Frontal cortex (tissue), 4 donors: ENCODE measurements at places on chromosomes 11 and 22. TPM values are rescaled to one million over a fixed set of nuclear protein-coding genes. Genes with fewer than 3 reads are reported as not detected.

Gene KLHDC7B
- not detected for total RNA-seq

Gene CDC42BPG
- total RNA-seq: under 0.01 TPM

Gene RBFOX2
- 390 TPM for total RNA-seq

Gene CCDC87
- 1.2 TPM for total RNA-seq

Gene OR8D1
- not detected for total RNA-seq

Gene LRRC32
- total RNA-seq: 0.41 TPM

Gene DDB1
- total RNA-seq: 223 TPM

Gene CRYAB
- total RNA-seq: 6.5 TPM

Gene TRIM48
- not detected for total RNA-seq

Gene MUC5AC
- not detected for total RNA-seq

Gene FAM227A
- total RNA-seq: 4.9 TPM

Gene SLC22A6
- 10.6 TPM for total RNA-seq

Gene NEAT1
- 1.6 TPM for total RNA-seq

Gene MN1
- total RNA-seq: 26.5 TPM

Gene LINC01488
- total RNA-seq: not detected

Gene BAIAP2L2
- total RNA-seq: under 0.01 TPM

Gene TIRAP
- total RNA-seq: 2.0 TPM

Gene SOX6
- total RNA-seq: 17.1 TPM

Gene CALCA
- total RNA-seq: not detected

Gene EP300
- total RNA-seq: 52.6 TPM

Gene MADD
- total RNA-seq: 53.8 TPM

Gene OR52N4
- not detected for total RNA-seq

Gene HOATZ
- not detected for total RNA-seq

Gene TTC17
- total RNA-seq: 91.3 TPM

Gene CRACR2B
- total RNA-seq: 0.82 TPM

Gene SLCO2B1
- 5.7 TPM for total RNA-seq

Gene MYRF
- total RNA-seq: 0.82 TPM

Gene CHRM1
- total RNA-seq: 14.3 TPM

Gene HYLS1
- total RNA-seq: 13.9 TPM

Gene OR52E1
- not detected for total RNA-seq

Gene NPAS4
- under 0.01 TPM for total RNA-seq

Gene GLYAT
- not detected for total RNA-seq

Gene BCO2
- 6.5 TPM for total RNA-seq

Gene C11orf52
- total RNA-seq: not detected

Gene INS
- not detected for total RNA-seq

Gene DDX25
- total RNA-seq: 18.8 TPM

Gene CRELD2
- total RNA-seq: 17.5 TPM
